ENCODE measurements at places on chromosomes 2 and 18. TPM values are rescaled to one million over a fixed set of nuclear protein-coding genes. Genes with fewer than 3 reads are reported as not detected.

GRCh38 chr2:114472726-114473125, 30.3 kb downstream of the DPP10 start:
- no peak for DNase-seq

The SALL3 gene
- not detected for total RNA-seq

- no peak for DNase-seq
Observed at GRCh38 chr2:164066095-164066494, 330.3 kb upstream of the FIGN start.

DNA sequence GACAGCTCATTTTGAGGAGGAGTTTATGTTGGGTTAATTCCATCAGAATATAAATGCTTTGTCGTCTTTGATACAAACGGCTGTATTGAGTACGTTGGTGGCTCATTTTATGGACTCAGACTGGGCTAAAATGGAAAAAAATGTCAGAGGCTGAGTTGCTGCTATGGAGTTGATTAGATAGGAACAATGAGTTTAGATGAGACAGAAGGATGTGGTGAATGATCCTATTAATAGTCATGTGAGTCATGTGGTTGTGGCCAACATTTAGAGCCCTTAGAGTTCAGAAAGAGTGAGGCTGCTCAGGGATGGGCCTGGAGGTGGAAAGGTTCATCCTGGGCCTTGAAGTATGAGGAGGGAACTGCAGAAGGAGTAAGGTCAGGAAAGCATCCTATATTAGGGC, 434.2 kb downstream of the MEIS1 start:
- DNase-seq: no peak

GRCh38 chr18:48318436-48318835, 90.7 kb downstream of the ZBTB7C start:
- DNase-seq: no peak

DNA sequence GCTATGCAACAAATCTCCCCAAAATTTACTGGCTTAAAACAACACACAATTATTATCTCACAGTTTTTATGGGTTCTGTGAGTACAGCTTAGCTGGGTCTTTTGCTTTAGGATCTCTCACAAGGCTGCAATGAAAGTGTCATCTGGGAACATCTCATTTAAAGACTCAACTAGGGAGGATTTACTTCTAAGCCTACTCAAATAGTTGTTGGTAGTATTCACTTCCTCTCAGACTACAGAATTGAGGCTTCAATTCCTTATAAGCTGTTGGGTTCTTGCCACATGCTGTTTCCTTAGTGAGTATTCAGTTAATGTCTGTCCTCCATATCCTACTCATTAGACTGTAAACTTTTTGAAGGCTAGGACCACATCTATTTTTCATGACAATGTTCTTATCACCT, 72.3 kb downstream of the MDH1 start:
- DNase-seq: no peak

The NLRC4 gene
- total RNA-seq: not detected

- DNase-seq: no peak
Observed at GRCh38 chr2:119408221-119408619, 23.4 kb upstream of the TMEM37 start.

- DNase-seq: no peak
Observed at GRCh38 chr2:26054598-26055348, 20.9 kb downstream of the RAB10 start.

- DNase-seq: no peak
Observed at GRCh38 chr2:67772216-67773170, 290.3 kb downstream of the C1D start.

DNA sequence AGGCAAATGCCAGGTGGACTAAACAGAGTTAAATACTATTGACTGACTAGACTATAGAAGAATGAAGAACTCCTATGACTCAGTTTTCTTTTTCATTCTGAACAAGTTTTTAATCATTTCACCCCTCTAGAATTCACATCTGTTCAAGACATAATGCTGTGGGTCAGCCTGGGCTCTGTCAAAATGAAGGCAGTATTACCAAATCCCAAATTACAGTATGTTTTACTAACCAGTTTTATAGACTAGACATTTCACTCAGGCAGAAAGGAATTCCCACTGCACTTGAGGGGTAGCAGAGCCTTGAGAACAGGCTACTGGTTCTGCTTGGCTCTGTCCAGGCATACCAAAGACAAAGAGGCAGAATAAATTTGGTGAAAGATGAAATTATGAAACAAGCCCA, 511.7 kb downstream of the EPHA4 start:
- DNase-seq: no peak

The DTNA gene
- 3.0 TPM for total RNA-seq

Measured in suprapubic skin (tissue), 4 donors.